ENCODE measurements at places on chromosomes 16 and 17. TPM values are rescaled to one million over a fixed set of nuclear protein-coding genes. Genes with fewer than 3 reads are reported as not detected.

C16orf96 gene
- 0.13 TPM for total RNA-seq

MEIOB gene
- total RNA-seq, result not detected

RARA gene
- total RNA-seq, result 71.2 TPM

DOC2A gene
- total RNA-seq, result not detected

NAGLU gene
- total RNA-seq, result 33.9 TPM

DPEP3 gene
- 0.29 TPM for total RNA-seq

CLUH gene
- total RNA-seq, result 101 TPM

CD300LG gene
- total RNA-seq, result not detected

CARD14 gene
- not detected for total RNA-seq

ZNF267 gene
- 93.5 TPM for total RNA-seq

SCNN1B gene
- total RNA-seq, result not detected

CSH2 gene
- total RNA-seq, result not detected

CLEC19A gene
- total RNA-seq, result not detected

- DNase-seq, result peak; percentile 41
Observed at GRCh38 chr17:78168903-78169793, 767 bp downstream of the SYNGR2 start.

- DNase-seq, result no peak
Observed at GRCh38 chr17:39281806-39282205, 56.1 kb upstream of the STAC2 start.

DNA sequence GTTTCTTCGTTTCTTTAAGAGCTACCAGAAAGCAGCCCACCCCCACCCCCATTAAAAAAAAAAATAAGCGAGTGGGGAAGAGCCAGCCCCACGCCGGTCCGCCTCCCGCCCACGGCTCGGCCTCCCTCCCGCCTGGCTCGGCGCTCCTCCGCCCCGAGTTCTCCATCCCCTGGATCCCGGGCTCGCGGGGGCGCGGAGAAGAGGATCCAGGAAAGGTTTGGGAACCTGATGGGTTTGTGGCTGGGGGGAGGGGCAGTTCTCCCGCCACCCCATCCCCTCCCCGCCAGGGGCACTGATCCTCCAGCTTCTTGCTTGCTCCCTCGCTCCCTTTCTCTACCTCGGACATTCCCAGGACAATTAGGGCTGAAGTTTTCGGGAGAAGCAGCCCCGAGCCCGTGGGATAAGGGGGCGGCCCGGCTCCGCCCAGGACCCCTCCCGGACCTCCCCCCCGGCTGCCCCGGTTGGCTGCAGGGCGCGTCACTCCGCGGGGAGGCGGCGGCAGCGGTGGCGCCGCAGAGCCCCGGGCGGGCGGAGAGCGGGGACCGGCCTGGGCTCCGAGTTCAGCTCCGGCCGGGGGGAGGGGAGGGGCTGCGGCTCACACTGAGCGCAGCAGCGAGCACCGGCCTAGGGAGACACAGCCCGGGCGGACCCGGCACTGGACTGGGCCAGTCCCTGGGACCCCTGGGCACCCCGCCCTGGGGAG is 1.0 kb upstream of the SALL1 start:
- DNase-seq, result no peak

GRCh38 chr17:73888862-73889261 is 244.6 kb upstream of the SDK2 start:
- DNase-seq, result no peak

DNA sequence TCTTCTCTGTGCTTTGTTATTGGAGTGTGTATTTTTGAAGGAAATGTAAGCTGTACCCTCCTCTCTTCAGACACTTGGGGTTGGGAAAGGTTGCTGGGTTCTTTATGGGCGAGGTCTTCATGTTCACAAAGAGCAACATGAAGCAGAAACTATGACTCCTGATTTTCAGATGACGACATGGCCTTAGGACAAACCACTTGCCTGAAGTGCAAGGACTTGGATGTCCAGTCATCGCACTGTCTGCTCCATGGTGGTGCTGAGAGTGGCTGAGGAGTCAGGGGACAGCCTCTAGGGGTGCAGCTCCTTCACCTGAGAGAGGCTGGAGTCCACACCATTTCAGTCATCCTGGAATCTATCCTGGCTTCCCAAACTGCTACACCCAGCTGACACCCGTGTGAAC is 183.9 kb upstream of the CDH5 start:
- DNase-seq, result no peak

GRCh38 chr16:17251496-17251895 is 219.3 kb downstream of the XYLT1 start:
- no peak for DNase-seq

- DNase-seq, result no peak
Observed at GRCh38 chr16:30003670-30004423, 7.0 kb downstream of the DOC2A start.

DNA sequence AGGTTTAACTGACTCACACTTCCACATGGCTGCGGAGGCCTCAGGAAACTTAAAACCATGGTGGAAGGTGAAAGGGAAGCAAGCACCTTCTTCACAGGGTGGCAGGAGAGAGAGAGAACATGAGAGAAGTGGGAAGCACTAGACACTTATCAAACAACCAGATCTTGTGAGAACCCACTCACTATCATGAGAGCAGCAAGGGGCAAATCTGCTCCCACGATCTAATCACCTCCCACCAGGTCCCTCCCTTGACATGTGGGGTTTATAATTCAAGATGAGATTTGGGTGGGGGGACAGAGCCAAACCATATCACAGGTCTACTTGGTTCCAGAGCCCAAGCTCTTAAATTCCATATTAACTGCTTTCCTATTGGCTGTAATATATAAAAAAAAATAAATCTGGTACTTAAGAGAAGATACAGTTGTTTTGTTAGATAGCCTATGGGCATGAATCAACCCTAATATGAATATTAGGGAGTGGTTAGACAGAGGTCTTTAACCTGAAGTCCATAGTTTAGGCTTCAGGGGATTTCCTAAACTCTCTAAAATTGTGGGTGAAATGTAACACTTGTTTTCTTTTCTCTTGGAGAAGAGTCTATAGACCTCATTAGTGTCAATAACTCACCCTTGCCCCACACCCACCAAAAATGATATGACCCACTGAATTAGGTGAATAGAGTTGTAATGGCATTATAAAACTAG is 56.7 kb downstream of the SKAP1 start:
- DNase-seq, result no peak

DNA sequence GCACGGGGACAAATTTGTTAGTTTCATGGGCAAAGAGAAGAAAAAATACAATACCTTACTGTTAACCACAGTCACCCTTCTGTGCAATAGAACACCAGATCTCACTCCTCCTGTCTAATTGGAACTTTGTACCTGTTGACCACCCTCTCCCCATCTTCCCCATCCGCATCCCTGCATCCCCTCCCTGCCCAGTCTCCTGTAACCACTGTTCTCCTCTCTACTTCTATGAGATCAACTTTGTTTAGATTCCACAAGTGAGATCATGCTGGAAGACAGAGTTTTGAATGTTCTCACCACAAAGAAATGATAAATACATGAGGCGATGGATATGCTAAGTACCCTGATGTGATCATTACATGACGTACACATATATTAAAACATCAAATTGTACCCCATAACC is 47.7 kb downstream of the CLEC16A start:
- DNase-seq, result no peak

DNA sequence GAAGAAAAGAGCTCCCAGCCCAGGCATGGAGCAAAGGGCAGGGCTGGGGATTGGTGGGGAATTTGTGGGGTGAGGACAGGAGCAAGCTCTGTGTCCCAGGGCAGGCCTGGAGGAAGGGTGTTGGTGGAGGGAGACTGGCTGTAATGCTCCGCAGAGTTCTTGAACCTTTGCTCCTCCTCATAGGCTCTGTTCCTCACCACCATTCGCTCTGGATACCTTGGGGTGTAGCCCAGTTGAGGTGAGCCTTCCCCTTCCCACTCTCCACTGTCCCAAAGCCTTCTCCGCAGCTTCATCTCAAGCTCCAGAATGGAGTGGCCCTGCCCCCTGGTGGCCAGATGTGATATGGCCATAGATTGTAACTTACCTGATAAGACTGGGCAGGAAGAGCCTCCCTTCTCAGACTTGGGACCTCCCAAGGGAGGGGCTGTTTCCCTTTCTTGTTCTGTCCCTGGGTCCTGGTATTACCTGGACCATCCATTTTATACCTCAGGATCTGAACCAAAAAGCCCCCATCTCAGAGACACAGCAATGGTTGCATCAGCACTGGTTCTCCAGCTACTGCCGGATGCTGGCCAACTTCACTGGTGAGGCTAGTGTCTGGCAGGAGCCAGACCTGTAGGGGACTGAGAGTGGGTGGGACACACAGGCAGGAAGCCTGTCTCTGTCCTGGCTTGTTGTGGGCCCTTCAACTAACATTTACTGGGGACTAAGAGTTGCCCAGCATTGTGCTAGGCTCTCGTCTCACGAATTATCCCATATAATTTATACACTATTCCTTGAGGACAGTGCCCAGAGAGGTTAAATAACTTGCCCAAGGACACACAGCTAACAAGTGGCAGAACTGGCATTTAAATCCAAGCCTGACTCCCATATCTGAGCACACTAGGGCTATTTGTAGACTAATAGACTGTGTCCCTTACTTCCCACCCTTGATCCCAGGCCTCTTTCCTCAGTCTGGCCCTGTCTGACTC is 19.1 kb upstream of the STAC2 start:
- DNase-seq, result peak; percentile 76

GRCh38 chr17:43591779-43592562 is 45.8 kb upstream of the ETV4 start:
- DNase-seq, result no peak

DNA sequence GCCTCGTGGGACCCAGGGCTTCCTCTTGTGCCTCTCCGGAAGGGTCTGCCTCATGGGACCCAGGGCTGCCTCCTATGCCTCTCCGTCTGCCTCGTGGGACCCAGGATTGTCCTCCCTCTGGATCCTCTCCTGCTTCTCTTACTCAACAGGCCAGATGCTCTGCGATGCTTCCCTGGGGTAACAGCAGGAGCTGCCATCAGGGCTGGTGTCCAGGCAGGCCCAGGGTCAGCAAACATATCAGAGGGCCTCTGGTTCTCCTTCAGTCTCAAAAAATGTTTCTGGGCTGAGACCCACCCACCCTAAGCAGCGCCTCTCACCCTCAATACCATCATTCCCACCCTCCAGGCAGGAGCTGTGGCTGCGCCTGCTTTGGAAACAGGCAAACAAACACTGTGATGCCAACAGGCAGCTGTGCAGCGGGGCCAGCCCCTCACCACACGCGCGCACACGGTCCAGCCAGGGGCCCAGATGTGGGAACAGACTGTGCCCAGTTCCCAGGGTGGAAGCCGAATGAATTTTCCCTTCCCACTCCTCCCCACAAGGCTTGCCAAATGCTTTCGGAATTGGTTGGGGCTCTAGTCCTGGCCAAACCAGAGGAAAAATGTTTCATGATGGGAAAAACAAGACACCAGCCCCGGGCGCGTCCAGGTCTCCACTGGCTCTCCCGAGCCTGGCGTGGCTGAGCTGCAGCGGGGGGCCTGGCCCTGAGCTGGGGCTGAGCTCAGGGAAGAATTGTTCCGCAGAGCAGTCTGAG is 11.3 kb downstream of the TIMM22 start:
- DNase-seq, result no peak

- DNase-seq, result no peak
Observed at GRCh38 chr17:48597528-48597777, 3.9 kb upstream of the HOXB5 start.

DNA sequence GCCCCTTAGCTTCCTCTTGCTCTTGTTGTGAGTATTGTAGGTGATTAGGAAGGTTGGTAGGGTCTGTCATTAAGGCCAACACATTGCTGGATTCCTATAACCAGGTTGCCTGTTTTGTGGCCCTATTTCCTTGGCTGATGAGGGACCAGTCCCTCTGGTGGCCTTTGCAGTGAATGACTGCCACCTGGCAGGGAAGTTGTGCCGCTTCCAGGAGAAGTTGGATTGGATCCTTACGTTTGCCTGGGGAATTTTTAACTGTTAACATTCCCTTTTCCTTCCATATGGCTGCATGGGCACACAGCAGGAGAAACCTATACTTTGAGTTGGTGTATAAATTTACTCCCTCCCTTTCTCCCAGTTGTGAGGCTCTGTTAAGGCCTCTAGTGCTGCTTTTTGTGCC is 32.4 kb downstream of the LCMT1 start:
- DNase-seq, result no peak

DNA sequence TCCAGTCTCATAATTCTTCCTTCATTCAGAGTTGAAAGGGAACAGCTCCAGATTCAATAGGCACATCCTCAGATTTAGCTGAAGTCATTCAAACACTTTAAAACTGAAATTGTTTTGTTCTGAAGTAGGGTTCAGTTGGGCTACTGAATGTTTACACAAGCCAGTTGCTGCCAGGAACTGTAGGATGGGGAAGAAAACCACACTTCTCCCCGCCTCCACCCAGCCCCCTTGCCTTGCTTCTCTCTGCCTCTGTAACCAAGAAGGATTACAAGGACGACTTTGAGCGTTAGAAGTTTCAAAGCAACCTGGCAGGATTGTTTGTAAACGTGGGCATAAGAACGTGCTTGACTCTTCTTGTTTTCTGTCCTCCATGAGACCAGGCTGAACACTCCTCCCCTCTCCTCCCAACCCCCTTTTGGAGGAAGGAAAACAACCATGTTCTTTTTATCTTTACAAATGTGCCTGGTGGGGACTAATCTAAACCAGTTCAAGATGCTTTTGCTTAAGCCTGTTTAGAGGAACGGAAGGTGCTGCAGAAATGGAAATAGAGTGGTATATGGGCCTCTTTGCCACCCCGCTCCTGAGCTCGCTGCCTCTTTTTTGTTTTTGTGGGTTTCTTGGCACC is 287.9 kb downstream of the FTO start:
- no peak for DNase-seq

DNA sequence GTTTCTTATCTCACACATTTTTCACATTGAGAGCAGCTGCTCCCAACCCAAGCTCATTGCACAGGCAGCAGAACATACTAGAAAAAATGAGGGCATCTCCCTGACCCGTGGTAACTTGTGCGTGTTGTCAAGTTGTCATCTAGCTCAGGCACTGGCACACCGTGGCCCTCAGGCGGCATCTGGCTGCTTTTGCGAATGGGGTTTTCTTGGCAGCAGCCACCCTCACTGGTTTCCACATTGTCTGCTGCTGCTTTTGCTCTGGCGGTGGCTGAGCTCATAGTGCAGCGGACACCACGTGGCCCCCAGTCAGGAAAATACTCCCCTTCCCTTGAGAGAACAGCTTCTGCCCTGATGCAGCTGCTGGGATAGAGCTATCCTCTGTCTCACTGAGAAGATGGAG is 9.4 kb upstream of the TEDC2 start:
- DNase-seq, result no peak

GRCh38 chr17:59601130-59601529 is 18.6 kb upstream of the CLTC start:
- no peak for DNase-seq

DNA sequence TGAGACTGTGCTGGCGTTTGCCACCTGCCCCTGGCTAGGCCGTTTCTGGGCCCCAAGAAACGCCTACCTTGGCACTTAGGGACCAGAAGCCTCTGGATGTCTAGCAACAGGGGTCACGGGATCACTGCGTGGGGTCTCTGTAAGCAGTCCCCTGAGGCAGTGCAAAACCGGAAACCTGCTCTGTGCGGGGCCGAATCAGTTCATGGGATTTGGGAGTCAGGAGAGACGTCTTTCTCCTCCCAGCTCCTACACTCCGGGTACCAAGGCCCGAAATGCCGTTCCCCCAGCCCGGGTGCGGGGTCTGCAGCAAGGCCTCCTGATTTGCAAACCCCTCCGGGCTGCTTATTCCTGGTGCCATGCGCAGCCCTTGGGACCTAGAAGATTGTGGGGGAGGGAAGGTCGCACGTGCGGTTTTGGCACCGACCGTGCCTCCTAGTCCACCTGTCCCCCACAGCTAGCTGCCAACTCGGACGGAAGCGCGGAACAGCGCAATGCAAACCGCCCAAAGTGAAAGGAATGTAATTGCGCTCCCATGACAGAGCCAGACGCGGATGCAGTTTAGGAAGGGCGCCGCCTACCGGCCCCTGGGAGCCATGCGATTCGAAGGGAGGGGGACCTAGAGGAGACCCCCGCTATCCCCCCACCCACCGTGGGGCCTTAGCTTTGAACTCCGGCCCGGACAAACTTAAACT is 6.5 kb downstream of the IRX5 start:
- no peak for DNase-seq

Data from activated B cell treated with CpG ODN at 0.5 μM for 24 hours (primary cell).